ENCODE measurements at places on chromosomes 7 and 10.

- DNase-seq = no peak
Measured at GRCh38 chr10:132989476-132990415, 47.4 kb upstream of the CFAP46 start.

GRCh38 chr10:95987685-95988426 is 55.5 kb upstream of the CCNJ start:
- DNase-seq = no peak

GRCh38 chr7:143331179-143331801 is 15.4 kb downstream of the CLCN1 start:
- no peak for DNase-seq

GRCh38 chr10:7370511-7370910 is 40.3 kb downstream of the SFMBT2 start:
- DNase-seq = no peak

DNA sequence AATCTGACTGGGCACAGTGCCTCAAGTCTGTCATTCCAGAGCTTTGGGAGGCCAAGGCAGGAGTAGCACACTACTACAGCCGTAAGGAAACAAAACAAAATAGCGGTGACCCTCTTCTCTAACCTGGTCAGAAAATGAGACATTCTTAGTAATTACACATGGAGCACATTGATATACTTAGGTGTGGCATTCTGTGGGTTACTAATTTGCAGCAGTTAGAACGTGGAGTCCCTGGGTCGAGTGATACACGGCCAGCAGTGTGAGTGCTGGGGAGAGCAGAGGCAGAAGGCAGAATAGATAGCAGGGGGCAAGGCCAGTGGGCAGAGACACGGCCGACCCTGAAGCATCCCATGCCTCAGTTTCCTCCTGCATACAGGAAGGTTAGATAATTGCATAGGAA is 28.9 kb upstream of the SFMBT2 start:
- DNase-seq = no peak

DNA sequence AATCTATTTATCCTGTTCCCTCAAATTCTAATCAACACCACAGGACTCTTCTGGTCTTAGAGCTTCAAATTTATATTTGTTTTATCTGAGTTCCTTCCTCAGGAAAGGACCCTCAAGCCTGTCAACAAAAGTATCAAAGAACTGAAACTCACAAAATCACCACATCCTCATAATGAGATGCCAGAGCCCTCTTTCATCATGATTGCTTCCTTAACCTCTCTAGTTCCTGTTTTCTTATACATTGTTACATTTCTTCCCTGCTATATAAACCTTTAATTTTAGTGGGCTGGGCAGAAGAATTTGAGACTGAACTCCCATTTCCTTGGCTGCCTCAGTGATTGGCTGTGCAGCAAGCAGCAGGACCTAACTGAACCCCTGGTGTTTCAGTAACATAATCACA is 189.7 kb downstream of the ZNF248 start:
- DNase-seq = no peak

- DNase-seq = no peak
Measured at GRCh38 chr7:101119876-101120275, 7.0 kb upstream of the SERPINE1 start.

GRCh38 chr10:117253908-117254307 is 13.0 kb downstream of the SLC18A2 start:
- DNase-seq = no peak

Measured in Ammon's horn (tissue), 1 donor.